NCI-H1092 (cell line): ENCODE measurements at places on chromosomes 2 and 18.

GRCh38 chr18:26519114-26519513 is 29.2 kb downstream of the KCTD1 start:
- DNase-seq, result no peak

GRCh38 chr2:11053546-11053945 is 101.7 kb upstream of the SLC66A3 start:
- no peak for DNase-seq

GRCh38 chr2:150630587-150631235 is 143.2 kb upstream of the RND3 start:
- no peak for DNase-seq

DNA sequence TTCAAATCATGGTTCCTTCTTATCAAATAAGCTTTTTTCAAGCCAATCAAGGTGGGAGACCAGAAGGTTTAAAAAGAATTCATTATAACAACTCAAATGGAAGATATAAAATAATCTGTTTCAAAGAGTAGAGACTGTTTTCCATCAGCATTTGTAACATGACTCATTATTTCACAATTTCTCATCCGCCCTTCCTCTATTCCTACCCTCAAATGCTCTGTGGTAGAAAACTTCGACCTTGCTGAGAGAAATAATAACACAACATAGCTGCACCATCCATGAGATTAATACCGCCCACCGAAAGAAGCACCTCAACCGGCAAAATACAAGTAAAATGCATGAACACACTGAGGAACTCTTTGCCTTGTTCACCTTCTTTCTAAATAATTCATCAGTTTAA is 2039.2 kb upstream of the CELF4 start:
- no peak for DNase-seq

GRCh38 chr2:152042636-152043615 is 55.9 kb downstream of the CACNB4 start:
- no peak for DNase-seq

DNA sequence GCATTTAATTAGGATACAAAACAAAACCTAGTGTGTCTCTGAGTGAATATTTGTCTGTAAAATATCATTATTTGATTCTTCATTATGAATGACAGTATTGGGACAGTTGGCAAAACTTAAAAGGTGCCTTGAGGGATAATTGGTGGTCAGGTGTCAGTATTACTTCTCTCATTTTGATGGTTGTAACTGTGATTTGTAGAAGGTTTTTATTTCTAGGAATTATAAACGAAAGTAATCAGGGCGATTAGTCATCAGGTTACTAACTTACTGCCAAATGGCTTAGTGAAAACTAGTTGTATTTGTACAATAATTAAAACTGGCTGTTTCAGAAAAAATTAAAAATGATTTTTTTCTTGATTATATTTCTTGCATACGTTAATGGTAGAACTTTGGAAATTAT is 117.6 kb downstream of the BIRC6 start:
- no peak for DNase-seq

GRCh38 chr2:5940596-5941535 is 248.7 kb downstream of the SOX11 start:
- DNase-seq, result no peak

GRCh38 chr18:50973367-50974126 is 5.7 kb downstream of the ELAC1 start:
- DNase-seq, result no peak

- no peak for DNase-seq
Measured at GRCh38 chr2:218834685-218835084, 3.1 kb upstream of the PRKAG3 start.

GRCh38 chr2:7377916-7378569 is 460.8 kb downstream of the RNF144A start:
- DNase-seq, result peak; percentile 47

- DNase-seq, result no peak
Measured at GRCh38 chr2:160298960-160299359, 98.9 kb upstream of the ITGB6 start.

GRCh38 chr2:29841386-29842004 is 79.9 kb downstream of the ALK start:
- no peak for DNase-seq

- DNase-seq, result peak; percentile 22
Measured at GRCh38 chr2:40451918-40452605, at the start of gene SLC8A1. Gene SLC8A1 (minus strand): TSS chr2:40452090.

- DNase-seq, result no peak
Measured at GRCh38 chr2:190635781-190636180, 13.1 kb upstream of the NAB1 start.

- DNase-seq, result no peak
Measured at GRCh38 chr2:168338292-168338691, 90.9 kb upstream of the STK39 start.

DNA sequence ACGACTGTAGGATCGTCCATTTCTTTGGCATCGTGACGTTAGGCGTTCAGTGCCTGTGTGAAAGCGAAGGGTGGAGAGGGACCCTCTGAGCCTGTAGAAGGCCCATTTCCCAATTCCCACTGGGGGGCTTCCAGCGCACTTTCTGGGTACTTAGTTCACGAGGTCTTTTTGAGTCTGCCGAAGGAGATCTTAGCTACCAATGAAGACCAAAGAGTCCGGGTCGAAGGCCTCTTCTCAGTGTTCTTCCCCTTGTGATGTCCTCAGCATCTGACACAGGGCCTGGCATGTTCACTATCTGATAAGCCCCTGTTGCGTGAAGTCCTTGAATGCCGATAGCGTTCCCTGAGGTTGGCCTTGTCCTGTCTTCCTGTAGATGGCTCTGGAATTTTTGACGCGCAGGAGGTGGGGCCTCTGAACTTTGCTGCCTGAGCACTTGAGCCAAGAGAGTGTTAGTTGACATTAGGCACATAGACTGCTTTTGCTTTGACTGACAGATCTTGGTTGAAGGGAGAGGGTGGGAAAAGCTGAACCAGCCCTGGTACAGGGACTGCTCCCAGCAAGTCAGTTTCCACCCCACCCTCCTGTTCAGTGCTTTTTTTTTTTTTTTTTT is 52.8 kb downstream of the LDLRAD4 start:
- no peak for DNase-seq

GRCh38 chr18:58438161-58438957 is 190.5 kb downstream of the ALPK2 start:
- no peak for DNase-seq

GRCh38 chr2:97267411-97268074 is 154.6 kb downstream of the ANKRD36 start:
- no peak for DNase-seq

- no peak for DNase-seq
Measured at GRCh38 chr18:28735731-28736130, 558.8 kb upstream of the CDH2 start.

- no peak for DNase-seq
Measured at GRCh38 chr2:237722616-237723015, 76.0 kb upstream of the RBM44 start.

GRCh38 chr2:176126929-176127773 is 2.4 kb upstream of the HOXD8 start:
- peak; percentile 58 for DNase-seq

DNA sequence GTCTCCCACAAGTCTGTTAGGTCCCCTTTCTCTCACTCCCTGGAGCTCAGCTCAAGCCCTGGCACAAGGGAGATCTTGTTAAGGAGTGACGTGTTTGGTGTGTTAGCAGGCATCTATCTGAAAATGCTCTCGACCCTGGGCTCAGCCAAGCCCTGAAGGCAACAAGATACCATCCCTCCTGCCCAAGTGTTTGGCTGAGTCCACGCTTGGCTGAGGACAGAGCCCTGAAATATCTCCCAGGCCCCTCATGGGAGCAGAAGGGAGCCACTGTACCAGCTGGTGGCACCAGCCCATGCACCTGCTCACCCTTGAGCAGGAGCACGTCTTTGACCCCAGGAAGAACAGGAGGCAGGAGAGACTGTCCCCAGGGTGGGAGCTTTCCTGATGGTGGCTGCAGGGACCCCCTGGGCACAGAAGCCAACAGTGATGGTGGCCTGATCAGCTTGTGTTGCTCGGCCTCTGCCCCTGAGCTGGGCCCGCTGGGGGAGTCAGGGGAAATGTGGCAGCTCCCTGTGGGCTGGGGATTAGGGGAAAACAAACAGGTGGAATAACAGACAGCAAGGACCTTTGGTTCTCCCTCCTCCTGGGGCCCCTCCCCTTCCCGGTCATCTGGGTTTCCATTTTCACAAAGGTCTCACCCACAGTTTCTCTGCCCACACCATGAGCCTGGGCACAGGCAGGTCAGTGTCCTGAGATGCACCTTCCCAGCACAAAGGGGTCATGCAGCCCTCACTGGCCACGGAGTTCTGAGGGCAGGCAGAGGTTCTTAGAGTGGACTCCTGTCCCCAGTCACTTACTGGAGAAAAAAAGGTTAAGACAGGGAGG is 91.6 kb downstream of the RHOB start:
- DNase-seq, result no peak

DNA sequence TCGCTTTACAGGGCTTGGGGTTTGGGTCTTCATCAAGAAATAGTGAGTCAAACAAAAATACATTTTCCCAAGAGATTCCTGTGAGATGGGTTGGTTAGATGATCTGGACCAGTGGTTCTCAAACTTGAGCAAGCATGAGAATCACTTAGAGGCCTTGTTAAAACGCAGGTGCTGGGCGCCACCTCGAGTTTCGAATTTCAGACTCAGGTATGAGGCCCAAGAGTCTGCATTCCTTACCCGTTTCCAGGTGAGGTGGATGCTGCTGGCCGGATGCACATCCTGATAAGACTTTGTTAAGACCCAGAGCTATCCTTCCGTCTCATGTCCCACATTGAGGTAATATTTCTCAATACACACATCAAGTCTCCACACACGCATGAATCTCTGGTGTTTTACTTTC is 707.8 kb upstream of the SALL3 start:
- no peak for DNase-seq

GRCh38 chr2:200624026-200624425 is 38.2 kb downstream of the AOX1 start:
- no peak for DNase-seq

- no peak for DNase-seq
Measured at GRCh38 chr2:207896525-207897285, 127.0 kb upstream of the FZD5 start.

GRCh38 chr18:14943967-14944636 is 196.1 kb downstream of the ANKRD30B start:
- no peak for DNase-seq

- no peak for DNase-seq
Measured at GRCh38 chr18:22604390-22604985, 186.8 kb upstream of the CTAGE1 start.

DNA sequence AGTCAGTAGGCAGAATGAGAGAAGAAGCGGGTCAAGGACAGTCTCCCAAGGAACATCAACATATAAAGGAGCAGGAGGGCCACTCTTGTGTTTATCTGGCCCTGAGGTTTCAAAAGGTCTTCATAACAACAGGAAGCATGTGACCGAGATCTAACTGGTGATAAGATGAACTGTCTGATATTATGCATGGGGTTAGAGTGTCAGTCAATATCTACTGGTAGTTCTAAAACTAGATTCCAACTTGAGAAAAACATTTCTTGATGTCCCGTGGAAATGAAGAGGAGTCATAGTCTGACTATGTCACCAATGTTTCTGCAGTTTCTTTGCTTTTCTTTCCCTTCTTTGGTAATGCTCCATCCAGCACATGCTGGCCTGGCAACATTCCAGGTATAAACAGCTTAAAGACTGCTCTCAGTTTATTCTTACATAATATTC is 77.5 kb upstream of the ITPRID2 start:
- DNase-seq, result no peak

GRCh38 chr2:20568501-20569463 is 82.1 kb downstream of the HS1BP3 start:
- DNase-seq, result no peak

DNA sequence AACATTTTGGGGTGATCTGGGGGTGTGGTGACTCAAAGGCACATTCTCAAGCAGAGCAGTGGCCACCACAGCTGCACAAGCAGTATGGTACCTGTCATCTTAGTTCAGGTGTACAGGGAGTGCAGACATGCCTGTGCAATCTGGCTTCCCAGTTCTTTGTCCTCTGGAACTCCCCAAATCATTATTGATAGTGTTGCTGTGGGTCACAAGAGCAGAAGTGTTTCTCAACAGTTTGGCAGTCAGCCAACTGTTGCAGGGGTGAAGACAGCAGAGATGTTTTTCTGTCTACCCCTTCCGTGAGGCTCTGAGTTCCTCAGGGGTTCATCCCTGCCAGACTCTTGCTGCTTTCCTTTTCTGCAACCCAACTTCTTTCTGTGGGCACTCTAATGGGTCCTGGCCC is 206.5 kb upstream of the ZSWIM2 start:
- DNase-seq, result no peak

DNA sequence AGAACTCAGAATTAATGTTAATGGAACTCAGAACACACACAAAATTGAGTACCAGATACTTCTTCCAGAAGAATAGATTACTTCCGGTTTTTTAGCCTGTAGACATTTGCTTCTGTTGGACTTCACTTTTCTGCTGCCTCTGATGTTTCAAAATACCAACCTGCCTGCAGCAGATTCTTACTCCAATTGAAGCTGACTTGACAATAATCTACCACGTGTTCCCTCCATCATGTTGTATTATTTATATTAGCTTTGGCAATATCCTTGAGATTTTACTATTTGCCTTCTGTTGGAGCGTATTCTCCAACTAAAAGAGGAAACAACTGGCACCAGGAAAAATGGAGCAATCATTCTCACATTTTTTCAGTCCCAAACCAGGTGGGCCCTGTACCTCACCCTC is 3.1 kb upstream of the GORASP2 start:
- DNase-seq, result no peak

GRCh38 chr2:186044761-186045160 is 306.2 kb downstream of the FSIP2 start:
- DNase-seq, result no peak

DNA sequence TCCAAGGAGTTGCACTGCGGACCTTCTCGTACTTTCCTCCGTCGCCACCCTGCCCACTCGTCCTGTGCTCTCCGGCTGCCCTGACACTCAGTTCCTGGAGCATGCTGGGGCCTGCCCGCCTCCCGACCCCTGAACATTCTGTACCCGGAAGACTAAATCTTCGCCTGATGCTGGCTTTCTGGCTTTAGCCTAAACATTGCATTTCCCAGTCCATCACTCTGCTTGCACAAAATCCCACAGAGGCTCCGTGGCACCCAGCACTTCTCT is 550 bp upstream of the SFXN5 start:
- DNase-seq, result no peak

DNA sequence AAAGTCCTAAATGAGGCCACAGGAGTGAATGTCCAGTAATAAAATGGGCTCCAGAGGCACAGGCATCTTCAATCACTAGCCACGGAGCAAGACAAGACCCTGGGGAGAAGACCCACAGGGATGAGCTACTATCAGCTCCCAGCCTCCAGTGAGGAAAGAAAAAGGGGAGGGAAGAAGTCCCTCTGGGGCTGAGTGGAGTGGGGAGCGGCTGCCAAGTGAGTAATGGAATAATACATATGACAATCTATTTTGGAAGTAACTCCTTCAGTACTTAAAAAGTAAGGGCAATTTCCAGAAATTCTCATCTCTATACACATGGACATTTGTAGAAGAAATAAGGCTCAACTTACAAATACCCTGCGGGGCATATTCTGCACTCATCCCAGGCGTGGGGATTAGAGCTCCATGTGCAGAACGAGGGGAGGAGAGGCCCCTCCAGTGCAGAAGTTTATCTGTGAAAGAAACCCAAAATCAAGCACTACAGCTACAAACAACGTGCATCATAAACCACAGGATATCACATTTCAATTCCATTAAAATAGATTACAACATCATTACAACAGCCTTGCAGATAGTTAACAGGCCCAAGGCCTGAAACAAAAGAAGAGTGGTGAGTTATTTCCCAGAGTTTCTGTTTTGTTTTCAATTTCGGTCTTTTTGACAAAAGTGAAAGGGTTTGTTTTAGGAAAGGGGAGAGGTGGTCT is 84.9 kb downstream of the BCL11A start:
- DNase-seq, result no peak

- DNase-seq, result no peak
Measured at GRCh38 chr2:102141970-102142828, at the start of gene IL1R1. Gene IL1R1 (plus strand): TSS chr2:102142746. CDS start chr2:102157725, 14,979 bp downstream.

- no peak for DNase-seq
Measured at GRCh38 chr2:102109016-102109415, 33.5 kb upstream of the IL1R1 start.
